ENCODE measurements at places on chromosomes 4 and X. TPM values are rescaled to one million over a fixed set of nuclear protein-coding genes. Genes with fewer than 3 reads are reported as not detected.

The PCDH7 gene
- total RNA-seq = 16.2 TPM

The MAOA gene
- 236 TPM for total RNA-seq

The SPARCL1 gene
- 61.2 TPM for total RNA-seq

The RBMXL3 gene
- not detected for total RNA-seq

The IDUA gene
- 11.0 TPM for total RNA-seq

The VGLL1 gene
- total RNA-seq = not detected

The TMEM31 gene
- not detected for total RNA-seq

The NEXMIF gene
- not detected for total RNA-seq

The GRID2 gene
- total RNA-seq = not detected

The PAGE5 gene
- total RNA-seq = not detected

The MAGEE2 gene
- not detected for total RNA-seq

The MAGEA2B gene
- not detected for total RNA-seq

The CLDN34 gene
- not detected for total RNA-seq

The ZFYVE28 gene
- 4.9 TPM for total RNA-seq

The PLXNB3 gene
- 6.0 TPM for total RNA-seq

The UGT2B17 gene
- total RNA-seq = not detected

The HTRA3 gene
- total RNA-seq = 14.6 TPM

The TLR6 gene
- 0.54 TPM for total RNA-seq

The SOD3 gene
- 32.6 TPM for total RNA-seq

The GAGE12E gene
- total RNA-seq = not detected

The LDB2 gene
- 9.9 TPM for total RNA-seq

The PRDM8 gene
- 3.1 TPM for total RNA-seq

The TRIM60 gene
- not detected for total RNA-seq

The MORF4L2 gene
- total RNA-seq = 931 TPM

The MFAP3L gene
- 0.36 TPM for total RNA-seq

The BEX4 gene
- total RNA-seq = 2.8 TPM

The CCDC158 gene
- total RNA-seq = not detected

The DCAF12L1 gene
- total RNA-seq = not detected

The NOX1 gene
- not detected for total RNA-seq

The GDPD2 gene
- total RNA-seq = not detected

The PASD1 gene
- total RNA-seq = not detected

The UNC5C gene
- total RNA-seq = 4.3 TPM

The SPP1 gene
- not detected for total RNA-seq

The TBC1D8B gene
- 13.0 TPM for total RNA-seq

The AMOT gene
- 1.8 TPM for total RNA-seq

The FAAH2 gene
- not detected for total RNA-seq

The CBR4 gene
- total RNA-seq = 5.6 TPM

The COL4A6 gene
- total RNA-seq = 0.18 TPM
